Stimulated activated CD8-positive, alpha-beta memory T cell treated with anti-CD3 and anti-CD28 coated beads, Interleukin-4, amount 100 ng/mL, for 1 hour (primary cell): ENCODE measurements at places on chromosomes 13 and 19.
A peak's percentile ranks its signal among the peaks of the same experiment; 100 is the strongest.

DNA sequence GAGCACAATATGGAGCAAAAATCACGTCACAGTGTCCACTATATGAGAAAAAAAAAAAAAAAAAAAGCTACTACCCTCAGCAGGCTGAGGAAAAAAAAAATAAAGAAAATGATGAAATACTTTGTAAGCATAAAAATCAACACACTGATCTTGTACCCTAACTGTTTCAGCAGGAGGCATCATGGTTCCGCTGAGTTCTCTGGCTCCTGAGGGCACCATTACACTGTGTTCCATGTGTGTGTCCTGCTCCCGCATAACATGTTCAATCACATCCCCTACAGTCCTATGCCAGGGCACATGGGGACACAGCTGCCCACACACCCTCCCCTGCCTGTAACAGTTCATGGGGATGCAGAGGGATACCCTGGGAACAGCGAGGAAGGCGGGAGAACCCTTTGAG, 33.5 kb downstream of the DOCK9 start:
- DNase-seq: no peak

GRCh38 chr19:16860118-16860517, 28.7 kb upstream of the F2RL3 start:
- DNase-seq: no peak

DNA sequence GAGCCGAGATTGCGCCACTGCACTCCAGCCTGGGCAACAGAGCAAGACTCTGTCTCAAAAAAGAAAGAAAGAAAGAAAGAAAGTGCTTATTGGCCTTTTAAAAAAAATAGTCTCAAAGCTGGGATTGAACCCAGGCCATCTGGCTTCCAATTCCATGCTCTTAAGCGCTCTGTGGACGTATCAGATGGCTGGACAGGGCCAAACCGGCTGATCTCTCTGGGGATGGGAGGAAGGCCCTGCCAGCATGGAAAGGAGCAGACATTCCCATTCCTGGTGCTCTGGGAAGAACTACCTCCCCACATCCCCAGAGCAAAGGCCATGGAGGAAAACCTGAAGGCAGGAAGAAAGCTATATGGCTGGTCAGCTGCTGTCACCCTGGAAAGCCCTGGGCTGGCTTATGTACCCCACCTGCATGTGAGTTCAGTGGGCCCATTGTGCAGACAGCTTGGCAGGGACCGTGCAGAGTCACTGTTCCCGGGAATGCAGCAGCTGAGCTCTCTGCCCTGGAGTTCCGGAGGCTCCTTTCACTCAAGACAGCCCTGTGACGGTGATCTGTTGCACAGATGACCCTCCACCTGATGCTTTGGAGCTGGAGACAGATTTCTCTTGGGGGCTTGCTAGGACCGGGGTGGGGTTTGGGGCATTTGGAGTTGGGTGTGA, 84.3 kb downstream of the SIPA1L3 start:
- DNase-seq: no peak

DNA sequence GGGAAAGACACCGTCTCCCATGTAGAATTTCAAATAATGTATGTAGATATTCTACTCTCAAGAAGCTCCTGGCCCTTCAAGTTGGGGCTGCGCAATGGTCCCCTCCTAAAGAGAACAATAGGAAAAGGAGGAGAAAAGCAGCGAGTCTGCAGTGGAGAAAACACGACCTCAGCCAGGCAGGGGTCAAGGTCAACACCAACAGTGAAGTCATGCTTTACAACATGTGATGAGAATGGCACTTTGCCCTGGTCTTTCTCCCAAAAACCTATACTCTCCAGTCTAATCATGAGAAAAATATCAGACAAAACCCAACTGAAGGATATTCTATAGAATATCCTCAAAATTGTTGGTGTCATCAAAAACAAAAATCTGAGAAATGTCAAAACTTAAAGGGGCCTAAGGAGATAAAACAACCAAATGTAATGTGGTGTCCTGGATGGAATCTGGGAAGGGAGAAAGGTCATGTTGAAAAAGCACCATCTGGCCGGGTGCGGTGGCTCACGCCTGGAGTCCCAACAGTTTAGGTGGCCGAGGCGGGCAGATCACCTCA, 101.0 kb downstream of the SPACA7 start:
- DNase-seq: no peak

DNA sequence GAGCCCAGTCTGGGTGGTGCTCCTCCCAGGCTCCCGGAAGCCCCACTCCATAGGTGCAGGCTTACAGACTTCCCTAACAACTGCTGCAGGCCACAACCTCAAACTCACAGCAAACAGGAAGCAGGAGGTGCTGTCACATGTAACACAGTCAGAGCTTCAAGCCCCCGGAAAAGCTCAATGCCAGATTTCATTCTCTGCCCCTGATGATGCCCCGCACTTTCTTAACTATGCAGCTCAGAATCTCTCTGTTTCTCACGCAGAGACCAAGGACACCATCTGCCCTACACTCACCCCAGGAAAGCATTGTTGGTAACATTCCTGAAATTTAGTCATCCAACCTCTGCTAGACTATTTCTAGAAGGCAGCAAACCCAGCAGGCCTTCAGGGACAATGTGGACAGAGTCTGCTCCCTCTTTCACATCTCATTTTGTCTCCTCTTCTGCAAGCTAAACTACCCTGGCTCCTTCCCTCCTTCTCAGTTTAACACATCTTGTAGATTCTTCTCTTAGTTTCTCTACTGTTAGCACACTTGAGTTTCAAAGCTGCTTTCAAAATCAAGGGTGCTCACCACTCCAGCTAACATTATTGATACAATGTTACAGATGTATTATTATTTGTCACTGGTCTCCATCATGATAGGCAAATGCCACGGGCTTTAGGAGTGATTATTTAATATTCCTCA, 162.5 kb downstream of the KCTD12 start:
- no peak for DNase-seq

GRCh38 chr19:48370955-48371354, 6.8 kb downstream of the SYNGR4 start:
- DNase-seq: no peak

DNA sequence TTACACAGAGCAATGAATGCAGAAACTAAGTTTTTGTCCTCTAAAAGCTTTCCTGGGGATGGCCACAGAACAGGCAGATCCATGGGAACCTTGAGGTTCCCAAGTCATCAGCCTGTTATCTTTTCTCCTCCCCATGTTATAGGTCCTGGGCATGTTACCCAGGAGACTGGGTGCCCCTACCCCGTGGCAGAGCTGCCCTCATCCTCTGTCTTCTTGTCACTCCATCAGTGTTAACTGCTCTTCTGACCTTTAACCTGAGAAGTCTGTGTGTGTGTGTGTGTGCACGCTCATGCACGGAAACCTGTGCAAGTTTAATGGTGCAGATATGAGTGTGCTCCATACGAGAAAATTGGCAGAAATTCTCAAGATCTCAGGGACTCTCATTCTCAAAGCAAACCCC, 43.9 kb upstream of the ZNF724 start:
- no peak for DNase-seq

GRCh38 chr19:14496834-14497227, 904 bp upstream of the GIPC1 start:
- no peak for DNase-seq

GRCh38 chr13:24668955-24669582, 11.1 kb upstream of the ATP12A start:
- DNase-seq: no peak

DNA sequence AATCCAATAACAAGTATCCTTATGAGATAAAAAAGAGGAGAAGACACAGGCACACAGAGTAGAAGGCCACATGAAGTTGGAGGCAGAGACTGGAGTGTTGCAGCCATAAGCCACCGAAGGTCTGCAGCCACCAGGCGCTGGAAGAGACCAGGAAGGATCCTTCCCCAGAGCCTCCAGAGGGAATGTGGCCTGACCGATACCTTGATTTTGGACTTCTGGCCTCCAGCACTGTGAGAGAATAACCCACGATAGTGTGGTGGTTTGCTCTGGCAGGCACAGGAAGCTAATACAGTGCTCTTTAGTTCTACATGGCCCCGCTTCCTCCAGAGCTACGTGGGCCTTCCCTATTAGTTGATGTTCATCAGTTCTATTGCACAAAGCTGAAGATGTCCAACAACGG, 15.3 kb upstream of the SULT2A1 start:
- no peak for DNase-seq

GRCh38 chr19:46896076-46896794, 35.4 kb downstream of the ARHGAP35 start:
- no peak for DNase-seq

DNA sequence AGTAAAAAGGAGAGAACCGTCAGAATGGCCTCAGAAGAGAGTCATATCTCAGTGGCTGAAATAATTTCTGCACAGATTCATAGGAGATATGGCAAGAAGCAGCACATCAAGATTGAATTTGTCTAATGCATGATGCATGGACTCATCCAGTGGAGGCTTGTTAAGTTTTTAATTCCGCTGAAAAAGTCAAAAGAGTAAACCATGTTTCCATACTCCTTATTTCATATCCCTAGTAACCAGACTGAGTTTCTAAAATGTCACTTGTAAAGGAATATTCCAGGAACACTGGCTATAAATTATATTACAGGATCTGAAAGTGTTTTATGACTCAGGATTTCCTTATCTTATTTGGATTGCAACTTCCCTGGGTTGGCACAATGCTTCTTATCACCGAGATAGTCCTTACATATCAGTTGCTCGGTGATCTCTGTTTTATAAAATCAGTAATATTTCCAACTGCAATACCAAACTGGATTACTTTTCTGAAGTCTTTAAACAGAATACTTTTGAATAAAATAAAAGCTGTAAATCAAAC, 180.2 kb upstream of the TSC22D1 start:
- no peak for DNase-seq

DNA sequence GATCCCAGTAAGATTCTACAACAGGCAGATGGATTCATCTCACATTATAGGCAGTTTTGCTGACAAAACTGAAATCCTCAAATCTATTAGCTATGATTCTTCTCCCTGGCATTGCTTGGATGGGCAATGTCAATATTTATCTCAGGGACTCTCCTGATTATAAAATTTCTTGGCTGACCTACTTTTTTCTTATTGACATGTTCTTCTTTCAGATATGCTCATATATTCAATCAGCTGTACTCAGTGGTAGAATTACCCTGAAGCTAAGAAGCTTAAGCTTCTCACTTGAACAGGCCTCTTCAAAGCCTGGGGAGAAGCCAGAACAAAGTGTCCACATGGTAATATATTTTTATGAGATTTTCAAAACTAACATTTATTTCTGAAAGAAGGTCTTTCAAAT, 513.6 kb downstream of the PCDH9 start:
- DNase-seq: no peak

DNA sequence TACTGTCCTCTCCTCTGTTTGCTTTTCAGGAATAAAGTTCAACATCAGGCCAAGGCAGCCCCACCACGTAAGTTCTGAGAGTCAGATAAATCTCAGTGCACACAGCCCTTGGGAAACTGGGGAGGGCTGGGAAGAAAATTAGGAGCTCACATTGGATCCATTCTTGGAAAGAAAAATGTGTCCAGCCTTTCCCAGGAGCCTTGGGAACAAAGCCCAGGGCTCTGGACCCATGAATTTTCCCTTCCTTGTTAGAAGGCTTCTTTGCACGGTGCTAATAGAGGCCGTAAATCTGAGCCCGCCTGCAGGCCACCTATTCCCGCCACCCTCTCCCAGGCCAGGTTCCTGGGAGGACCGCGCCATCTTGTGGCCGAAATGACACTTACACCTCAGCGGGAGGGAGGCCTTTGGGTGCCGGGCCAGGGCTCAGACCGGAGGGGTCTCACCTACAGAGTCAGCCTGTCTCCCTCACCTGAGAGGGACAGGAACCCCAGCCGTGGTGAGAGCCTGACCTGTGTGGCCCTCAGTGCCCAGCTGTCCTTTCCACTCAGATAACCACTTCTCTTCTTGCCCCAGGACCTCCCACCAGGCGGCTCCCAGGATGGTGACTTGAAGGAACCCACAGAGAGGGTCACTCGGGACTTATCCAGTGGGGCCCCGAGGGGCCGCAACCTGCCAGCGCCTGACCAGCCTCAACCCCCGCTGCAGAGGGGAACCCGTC, 25.1 kb upstream of the KCTD15 start:
- peak; percentile 16 for DNase-seq

DNA sequence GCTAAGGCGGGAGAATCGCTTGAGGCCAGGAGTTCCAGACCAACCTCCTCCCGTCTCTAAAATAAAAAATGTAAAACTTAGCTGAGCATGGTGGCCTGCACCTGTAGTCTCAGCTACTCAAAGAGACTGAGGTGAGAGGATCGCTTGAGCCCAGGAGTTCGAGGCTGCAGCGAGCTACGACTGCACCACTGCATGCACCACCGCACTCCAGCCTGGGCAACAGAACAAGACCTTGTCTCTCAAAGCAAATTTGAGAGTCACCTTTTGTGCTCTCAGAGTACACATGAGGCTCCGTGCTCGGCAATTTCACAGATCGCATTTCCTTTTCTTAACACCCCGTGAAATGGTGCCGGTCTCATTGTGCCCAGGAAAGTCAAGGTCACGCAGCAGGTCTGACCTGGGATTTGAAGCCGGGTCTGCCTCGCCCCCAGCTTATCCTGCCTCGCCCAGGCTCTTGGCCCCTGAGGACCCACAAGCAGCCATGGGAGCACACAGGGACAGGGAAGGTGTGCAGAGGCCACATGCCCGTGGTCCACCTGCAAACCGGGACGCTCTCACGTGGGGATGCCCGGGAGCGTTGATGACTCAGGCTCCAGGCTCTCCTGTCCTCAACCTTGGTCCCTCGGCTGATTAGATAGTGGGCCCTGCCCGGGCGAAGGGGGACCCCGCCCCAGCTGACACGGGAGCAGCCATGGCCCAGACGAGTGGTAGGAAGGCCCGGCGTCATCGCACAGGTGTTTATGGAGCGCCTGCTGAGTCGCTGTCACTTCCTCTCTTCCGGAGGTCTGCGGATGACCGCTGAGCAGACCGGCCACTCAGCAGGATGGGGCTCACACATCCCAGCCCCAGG, 1.1 kb upstream of the SMIM24 start:
- DNase-seq: no peak

GRCh38 chr13:44052780-44053184, 173.1 kb downstream of the LACC1 start:
- DNase-seq: no peak

GRCh38 chr13:26558074-26558805, 757 bp downstream of the WASF3 start:
- DNase-seq: no peak

- DNase-seq: no peak
Measured at GRCh38 chr13:49353908-49354307, 90.0 kb downstream of the CAB39L start.

DNA sequence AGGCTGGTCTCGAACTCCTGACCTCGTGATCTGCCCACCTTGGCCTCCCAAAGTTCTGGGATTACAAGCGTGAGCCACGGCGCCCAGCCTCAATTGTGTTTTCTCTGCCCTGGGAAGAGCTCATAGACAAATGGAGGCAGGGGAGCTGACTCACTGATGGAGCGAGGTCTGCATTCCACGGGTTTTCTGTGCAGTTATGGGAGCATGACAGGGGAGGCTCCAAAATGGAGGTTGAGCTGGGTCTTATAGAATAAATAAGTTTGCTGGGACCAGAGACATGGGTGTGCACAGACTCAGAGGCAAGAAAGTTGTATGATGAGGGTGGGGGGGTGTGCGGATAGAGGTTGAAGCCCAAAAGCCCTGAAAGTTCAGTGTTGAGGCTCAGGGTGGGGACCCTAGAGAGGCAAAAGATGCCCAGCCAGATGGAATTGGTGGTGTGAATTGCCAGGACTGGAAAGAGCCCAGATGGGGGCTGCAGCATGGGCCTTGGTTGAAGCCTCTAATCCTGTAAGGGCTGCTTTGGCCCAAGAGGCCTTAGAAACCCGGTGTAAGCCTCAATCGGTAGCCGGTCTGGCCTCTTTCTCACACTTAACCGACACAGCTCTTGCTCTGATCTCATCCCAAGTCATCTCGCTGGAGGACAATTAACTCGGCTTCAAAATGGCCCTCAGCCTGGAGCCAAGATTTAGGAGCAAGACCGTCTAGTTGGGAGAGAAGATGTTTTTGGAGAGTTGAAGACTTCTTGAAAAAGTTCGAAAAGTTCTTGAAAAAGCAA, 1.9 kb downstream of the TPM4 start:
- DNase-seq: no peak

GRCh38 chr19:49738268-49738667, 24.8 kb downstream of the TSKS start:
- no peak for DNase-seq
